SK-N-DZ (cell line): ENCODE measurements at places on chromosomes 1 and 21.

DNA sequence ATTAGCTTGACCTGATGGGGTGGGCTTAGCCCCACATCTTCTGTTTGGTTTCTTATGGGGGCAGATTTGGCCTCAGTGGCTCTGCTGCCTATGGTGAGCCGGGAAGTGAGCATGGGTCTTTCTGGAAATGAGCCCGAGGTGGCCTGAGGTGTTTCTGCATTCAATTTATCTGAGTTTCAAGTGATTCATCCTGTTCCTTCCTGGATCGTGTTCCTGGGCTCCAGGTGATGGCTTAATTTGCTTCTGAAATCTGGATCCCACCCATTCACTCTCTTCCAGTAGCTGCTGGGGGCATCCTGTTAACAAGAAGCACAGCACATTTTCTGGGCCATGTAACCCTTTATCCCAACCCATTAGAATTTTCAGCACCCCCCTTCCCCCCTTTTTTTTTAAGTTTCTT is 324.6 kb downstream of the CAMTA1 start:
- no peak for DNase-seq

- DNase-seq, result no peak
Measured at GRCh38 chr1:211609120-211610024, 30.4 kb upstream of the SLC30A1 start.

DNA sequence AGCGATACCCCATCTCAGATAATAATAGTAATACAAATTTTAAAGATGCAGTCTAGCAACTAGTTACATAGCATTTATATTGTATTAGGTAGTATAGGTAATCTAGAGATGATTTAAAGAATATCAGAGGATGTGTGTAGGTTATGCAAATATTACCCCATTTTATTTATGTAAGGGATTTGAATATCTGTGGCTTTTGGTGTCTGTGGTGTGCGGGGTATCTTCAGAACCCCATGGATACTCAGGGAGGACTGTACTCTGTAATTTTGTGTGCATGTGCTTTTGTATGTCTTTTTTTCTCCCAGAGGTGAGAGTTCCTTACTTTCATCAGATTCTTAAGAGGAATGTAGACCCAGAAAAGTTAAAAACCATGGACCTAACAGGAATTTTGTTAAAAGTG is 12.8 kb downstream of the RNF2 start:
- DNase-seq, result no peak

GRCh38 chr1:17359031-17359430 is 13.0 kb upstream of the PADI6 start:
- DNase-seq, result no peak

DNA sequence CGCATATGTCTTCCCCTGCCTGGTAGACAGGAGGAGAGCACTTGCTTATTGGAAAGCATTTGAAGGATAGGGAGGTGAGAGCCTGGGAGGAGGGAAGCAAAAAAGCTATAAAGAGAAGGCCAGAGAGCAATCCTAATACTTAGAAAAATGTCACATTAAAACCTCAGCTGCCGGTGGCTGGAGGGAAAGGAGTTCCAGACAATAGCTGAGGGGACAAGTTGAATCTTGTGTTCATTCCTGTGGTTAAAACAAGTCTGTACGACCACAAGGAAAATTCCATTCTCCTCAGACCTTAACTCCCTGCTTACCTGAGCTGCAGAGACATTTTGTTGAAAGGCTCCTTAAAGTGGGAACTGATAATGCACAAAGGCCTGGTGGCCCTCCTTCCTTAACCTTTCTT is 218.8 kb upstream of the CAMK1G start:
- no peak for DNase-seq

DNA sequence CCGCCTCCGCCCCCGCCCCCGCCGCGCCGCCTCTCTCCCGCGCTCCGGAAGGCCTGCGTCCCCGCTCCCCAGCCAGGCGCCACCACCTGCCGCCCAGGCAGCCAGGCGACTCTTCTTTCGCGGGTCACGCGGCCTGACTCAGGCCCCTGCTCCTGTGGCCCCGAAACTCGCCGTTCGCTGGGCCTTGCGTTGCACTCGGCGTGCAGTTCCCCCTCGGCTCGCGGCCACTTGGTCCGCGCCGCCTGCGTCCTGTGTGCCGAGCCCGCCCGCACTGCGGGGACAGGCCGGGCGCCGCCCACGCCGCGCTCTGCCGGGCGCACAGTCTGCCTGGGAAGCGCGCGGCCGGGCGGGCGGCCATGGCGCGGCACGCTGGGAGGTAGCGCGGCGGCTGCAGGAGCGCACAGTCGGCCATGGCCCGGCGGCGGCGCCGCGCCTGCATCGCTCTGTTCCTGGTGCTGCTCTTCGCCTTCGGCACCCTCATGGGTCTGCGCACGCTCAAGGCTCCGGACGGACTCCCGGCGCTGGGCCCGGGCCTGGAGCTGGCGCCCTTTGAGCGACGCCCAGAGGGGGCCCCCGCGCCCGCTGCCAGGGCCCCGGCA is at the start of gene MANEAL:
TSS of gene MANEAL (plus strand) at position 75 of the 599 bp plus-strand sequence. CDS start at position 411, 336 bp downstream.
- DNase-seq, result peak; percentile 59

GRCh38 chr1:200062143-200062542 is 34.6 kb downstream of the NR5A2 start:
- DNase-seq, result no peak

- no peak for DNase-seq
Measured at GRCh38 chr1:91201176-91201575, 179.3 kb upstream of the ZNF644 start.

DNA sequence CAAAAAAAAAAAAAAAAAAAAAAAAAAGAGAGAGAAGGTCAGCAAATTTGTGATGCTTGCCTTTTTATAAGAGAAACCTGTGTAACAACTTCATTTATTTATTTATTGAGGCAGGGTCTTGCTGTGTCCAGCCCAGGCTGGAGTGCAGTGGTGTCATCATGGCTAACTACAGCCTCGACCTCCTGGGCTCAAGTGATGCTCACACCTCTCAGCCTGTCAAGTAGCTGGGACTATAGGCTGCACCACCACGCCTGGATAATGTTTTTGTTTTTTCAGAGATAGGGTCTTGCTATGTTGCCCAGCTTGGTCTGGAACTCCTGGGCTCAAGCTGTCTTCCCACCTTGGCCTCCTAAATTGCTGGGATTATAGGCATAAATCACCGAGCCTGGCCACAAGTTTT is 42.4 kb downstream of the DHCR24 start:
- no peak for DNase-seq
